Ascending aorta (tissue), 2 donors: ENCODE measurements at places on chromosomes 12 and 14.

- no peak for DNase-seq
These were observed 452 bp downstream of the NGDN start for GRCh38 chr14:23469906-23470403.

DNA sequence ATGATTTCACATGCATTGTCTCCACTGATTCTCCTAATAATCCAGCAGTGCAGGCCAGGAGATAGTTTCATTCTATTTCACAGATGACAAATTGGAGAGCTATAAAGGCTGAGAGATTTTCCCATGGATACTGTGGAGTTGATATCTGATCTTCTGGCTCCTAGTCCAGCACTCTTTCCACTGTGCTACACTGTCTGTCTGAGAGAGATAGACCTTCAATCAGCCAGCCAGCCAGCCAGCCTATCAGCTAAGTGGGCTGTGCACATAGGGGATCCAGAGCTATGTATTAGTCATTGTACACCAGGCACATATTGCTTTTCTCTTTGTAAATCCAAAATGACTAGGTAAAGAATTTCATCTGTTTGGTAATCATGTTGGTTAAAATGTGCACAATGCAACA lies 91.8 kb upstream of the ATP2B1 start:
- DNase-seq, result no peak

DNA sequence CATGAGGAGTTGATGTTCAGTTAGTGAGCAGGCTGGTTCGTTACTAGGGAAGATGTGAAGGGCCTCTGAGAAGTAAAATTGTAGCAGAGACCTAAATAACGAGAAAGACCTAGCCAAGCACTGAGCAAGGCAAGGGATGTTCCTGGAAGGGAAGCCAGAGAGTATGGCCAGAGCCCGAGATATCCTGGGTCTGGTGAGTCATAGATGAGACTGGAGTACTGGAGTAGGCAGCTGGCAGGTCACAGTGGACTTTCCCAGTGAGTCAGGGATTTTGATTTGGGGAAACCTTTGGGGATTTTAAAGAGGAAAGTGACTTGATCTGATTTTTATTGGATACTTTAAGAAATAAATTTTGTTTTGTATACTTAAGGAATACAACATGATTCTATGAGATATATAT lies 369.0 kb downstream of the DIO2 start:
- DNase-seq, result no peak

DNA sequence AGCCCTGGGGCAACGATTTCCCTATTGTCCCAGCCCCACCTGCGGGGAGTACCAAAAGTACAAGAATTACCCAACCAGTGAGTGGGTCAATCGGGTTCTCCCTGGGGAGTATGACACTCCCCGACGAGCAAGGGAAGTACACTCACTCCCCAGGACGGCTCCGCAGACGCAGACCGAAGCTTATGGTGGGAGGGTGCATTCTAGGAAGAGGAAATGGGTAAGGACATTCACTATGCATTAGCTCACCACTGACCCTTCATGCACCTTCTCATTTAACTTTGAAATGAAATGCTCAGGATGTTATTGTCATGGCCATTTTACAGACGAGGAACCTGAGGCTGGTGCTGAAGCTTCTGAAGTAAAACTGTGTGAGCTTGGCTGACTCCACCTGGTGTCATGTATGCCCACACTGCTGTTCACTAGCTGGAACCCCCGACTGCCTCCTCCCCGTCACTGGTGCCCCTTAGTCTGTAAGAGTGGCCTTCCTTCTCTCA lies 45.8 kb upstream of the TMED10 start:
- DNase-seq, result peak; percentile 29

DNA sequence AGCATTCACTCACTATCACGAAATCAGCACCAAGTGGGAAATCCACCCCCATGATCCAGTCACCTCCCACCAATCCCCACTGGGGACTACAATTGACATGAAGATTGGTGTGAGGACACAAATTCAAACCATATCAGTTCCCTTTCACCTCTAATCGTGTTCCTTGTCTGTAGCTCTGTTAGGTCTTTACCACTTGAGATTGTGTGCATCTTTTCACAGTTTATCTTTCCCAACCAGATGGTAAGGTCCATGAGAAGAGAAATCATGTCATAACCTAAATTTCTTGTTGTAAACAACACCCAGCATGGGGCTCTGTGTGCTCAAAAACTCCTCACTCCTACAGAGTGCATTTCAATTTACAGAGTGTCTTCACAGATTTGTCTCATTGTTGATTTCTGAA lies 27.1 kb upstream of the PCED1B start:
- no peak for DNase-seq

GRCh38 chr14:104237651-104238423 lies 99.5 kb downstream of the KIF26A start:
- DNase-seq, result no peak

DNA sequence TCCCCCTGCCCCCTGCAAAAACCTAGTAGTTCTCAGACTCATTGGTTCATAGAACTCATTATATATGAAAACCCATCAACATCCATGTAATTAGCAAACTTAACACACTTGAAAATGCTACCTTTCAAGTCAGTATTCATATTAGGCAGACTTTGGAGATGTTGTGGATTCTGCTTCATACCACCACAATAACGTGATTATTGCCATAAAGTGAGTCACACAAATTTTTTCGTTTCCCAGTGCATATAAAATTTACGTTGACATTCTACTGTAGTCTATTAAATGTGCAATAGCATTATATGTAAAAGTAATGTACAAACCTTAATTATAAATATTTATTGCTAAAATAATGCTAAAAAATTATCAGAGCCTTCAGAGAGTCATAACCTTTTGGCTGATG lies 654.0 kb downstream of the DIO2 start:
- no peak for DNase-seq

GRCh38 chr12:124835656-124836410 lies 27.8 kb downstream of the SCARB1 start:
- no peak for DNase-seq

GRCh38 chr14:59832653-59833294 lies 37.8 kb downstream of the RTN1 start:
- no peak for DNase-seq

DNA sequence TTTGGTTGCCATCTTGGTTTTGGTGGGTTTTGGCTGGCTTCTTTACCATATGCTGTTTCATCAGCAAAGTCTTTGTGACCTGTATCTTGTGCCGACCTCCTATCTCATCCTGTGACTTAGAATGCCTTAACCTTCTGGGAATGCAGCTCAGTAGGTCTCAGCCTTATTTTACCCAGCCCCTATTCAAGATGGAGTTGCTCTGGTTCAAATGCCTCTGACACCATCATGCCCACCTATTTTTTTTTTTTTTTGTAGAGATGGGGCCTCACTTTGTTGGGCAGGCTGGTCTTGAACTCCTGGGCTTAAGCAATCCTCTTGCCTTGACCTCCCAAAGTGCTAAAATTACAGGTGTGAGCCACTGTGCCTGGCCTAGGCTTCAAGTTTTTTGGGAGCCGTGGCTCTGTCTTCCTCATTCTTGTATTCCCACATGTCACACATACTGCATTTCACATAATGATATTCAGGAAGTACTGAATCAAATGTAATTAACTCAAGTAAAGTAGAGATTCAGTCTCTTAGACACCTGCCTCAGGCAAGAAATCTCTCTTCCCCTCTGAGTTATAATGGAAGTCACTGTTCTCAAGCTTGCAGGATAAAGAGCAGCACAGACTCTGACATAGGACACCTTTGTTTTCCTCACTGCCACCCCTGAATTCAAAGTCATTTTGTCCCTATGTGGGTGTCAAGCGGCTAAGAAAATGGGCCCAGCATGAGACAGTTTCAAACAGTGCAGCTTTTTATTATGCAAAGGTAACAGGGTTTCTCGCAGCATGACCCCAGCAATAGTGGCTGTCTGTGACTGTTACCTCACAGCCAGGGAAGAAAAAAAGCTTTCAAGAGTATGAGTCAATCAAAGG lies 159.0 kb downstream of the PTPN11 start:
- no peak for DNase-seq

GRCh38 chr12:12336049-12336411 lies 14.0 kb downstream of the MANSC1 start:
- peak; percentile 44 for DNase-seq

GRCh38 chr12:69844416-69844815 lies 19.4 kb downstream of the MYRFL start:
- no peak for DNase-seq

GRCh38 chr14:61337893-61338292 lies 16.5 kb downstream of the PRKCH start:
- DNase-seq, result no peak

DNA sequence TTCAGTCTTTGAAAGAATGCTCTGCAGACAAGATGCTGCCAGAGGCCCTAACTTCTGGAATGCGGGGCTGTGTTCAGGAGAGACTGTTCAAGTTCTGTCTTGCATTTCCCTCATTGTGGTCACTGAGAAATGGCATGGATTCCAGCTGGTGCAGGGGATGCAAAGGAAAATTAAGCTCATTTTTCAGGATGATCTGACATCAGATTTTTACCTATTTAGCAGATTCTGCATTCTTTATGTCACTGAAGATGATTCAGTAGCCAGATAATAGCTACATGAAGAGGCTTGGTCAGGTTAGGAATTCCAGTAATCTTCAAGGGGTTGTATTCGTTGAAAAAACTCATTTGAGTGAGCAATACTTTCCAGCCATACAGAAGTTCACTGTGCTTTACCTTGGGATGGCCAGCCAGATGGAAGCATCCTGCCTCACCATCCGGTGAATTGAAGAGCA lies 16.1 kb upstream of the MFAP5 start:
- no peak for DNase-seq

DNA sequence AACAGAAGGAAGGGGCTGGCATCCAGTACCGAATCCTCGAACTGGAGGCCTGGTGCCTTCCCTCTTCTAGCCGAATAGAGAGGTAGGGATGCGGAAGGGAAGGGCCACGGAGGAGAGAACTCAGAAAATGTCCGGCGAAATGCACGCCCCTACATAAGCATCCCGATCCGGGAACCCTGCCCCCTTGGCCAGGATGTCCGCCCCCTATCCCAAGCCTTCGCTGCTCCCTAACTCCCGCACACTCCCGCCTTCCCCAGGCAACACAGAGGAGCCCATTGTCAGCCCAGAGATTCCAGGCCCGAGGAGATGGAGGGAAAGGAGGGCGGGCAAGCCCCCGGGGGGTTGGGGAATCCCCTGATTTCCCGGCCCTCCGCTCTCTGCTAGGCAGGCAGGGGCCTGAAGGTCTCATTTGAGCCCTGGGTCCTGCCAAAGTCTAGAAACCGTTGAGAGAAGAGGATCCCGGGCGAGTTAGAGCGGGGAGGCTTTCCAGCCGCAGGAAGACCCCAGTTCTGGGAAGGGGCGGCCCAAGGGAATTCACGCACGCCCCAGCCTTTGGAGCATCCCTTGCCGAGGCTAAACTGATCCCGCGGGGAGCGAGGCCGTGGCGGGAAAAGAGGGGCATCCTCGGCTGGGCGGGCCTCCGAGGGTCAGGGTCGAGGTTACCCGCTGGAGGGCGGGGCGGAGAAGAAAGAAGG lies 569 bp upstream of the ARHGEF40 start:
- DNase-seq, result no peak

DNA sequence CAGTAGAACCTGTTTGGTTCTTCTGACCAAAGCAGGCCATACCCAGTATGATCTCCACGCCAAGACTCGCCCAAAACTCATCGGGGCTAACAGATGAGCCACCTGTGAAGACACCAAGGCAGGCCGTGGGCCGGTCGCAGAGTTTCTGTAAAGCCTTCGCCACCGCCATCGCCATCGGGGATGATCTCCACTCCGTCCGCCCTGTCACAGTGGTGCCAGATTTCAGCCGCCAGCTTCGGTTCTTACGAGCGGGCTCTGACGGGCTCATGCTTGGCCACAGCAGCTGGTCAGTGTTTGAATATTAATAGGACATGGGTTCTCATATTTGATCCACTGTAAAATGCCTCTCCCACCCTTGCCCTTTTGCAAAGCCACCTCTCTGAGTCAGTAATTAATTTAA lies 113.2 kb upstream of the TMEM132D start:
- no peak for DNase-seq

GRCh38 chr14:96698960-96699539 lies 98.1 kb upstream of the VRK1 start:
- no peak for DNase-seq

DNA sequence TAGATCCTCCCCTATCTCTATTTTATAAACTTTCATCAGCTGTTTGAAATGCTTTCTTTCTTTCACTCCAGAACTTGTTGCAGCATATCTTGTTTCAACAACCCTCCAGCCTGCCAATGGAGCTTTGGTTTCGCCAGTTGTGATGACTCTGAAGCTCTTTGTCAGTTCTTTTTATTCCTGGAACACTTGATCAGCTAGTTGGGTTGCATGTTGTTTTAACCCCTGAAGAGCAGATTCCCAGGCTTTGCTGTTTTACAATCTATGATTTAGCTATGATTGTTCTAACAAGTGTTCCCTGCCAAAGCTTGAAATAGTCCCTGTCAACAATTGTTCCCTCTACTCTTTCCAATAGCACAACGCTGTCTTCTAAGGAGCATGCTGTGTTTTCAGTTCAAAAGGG lies 50.6 kb upstream of the FUT8 start:
- DNase-seq, result no peak

DNA sequence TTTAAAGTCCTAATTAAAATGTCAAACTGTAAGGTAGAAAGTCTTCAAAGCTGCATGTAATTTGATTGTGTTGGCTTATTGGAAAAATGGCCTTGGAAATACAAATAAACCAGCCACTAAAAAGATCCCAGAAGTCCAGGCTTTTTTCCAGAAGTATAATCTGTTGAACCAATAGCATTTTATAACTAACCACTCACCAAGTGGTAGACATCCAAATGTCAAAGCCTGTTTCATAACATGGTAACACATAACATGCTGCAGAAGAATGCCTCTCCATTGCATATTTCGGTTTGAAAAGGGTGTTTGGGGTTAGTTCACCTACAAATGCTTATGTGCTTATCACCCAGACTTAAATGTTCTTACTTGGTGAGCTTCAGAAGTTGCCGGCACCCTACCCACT lies 183.7 kb upstream of the DIO2 start:
- DNase-seq, result no peak

GRCh38 chr12:113860950-113861349 lies 105.2 kb downstream of the RBM19 start:
- no peak for DNase-seq

GRCh38 chr12:83161456-83161855 lies 474.8 kb downstream of the TMTC2 start:
- no peak for DNase-seq

- no peak for DNase-seq
These were observed 3.2 kb downstream of the MLXIP start for GRCh38 chr12:122081697-122082221.

- no peak for DNase-seq
These were observed 35.2 kb upstream of the TCL1B start for GRCh38 chr14:95651028-95651427.

- peak; percentile 76 for DNase-seq
These were observed 61.3 kb downstream of the C14orf132 start for GRCh38 chr14:96100161-96101064.
